Hypothalamus (tissue), 51 donors: ENCODE measurements at places on chromosomes 6 and 20.

DNA sequence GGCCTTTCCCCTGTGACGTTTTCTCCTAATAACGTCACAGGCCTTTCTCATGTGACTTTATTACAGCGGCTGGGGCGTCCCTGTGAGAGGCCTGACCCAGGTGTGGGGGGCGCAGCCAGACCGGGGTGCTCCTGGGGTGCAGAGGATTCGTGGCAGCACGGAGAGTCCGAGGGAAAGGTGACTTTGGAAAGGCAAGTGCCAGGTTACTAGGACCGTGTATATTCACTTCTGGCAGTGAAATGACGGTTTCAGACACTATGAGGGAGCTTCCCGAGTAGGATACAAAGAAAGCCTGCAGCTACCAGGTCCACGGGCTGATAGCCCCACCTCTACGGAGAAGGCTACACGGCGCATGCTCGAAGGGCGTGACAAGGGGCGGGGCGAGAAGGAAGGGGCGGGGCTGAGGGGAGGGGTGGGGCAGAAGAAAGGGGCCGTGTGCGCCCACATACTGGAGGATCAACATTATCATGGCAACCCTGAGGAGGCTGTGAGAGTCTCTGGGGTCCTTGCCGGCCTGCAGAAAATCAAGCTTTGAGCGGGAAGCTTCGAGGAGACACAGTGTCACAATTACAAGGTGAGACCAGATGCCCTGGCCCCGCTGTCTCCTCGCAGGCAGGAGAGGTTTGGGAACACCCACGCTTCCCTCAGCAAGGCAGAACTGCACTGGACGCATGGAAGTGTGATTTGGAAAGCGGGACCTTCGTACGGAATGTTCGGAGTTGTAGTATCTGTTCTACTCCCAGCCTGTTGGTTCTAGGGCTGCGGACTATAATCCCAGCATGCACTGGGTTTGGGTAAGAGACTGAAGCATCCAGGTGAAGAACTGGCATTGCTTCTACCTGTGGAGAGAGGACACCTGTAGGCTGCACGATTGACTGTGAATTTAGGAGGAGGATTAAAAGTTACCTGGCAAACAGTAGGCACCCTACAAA lies 54.4 kb upstream of the ZNF337 start:
- peak; percentile 12 for DNase-seq

DNA sequence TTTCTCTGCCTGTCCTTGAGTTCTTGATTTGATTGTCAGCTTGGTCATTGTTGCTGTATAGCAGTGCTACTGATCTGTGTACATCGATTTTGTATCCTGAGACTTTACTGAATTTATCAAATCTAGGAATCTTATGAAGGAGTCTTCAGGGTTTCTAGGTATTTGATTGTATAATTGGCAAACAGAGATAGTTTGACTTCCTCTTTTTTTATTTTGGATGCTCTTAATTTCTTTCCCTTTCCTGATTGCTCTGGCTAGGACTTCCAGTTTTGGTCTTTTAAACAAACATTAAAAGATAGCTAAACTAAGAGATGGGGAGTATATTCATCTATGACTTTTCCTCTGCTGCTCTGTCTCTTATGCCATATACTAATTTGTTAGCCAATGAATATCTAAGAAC lies 62.4 kb downstream of the NCOA7 start:
- no peak for DNase-seq

DNA sequence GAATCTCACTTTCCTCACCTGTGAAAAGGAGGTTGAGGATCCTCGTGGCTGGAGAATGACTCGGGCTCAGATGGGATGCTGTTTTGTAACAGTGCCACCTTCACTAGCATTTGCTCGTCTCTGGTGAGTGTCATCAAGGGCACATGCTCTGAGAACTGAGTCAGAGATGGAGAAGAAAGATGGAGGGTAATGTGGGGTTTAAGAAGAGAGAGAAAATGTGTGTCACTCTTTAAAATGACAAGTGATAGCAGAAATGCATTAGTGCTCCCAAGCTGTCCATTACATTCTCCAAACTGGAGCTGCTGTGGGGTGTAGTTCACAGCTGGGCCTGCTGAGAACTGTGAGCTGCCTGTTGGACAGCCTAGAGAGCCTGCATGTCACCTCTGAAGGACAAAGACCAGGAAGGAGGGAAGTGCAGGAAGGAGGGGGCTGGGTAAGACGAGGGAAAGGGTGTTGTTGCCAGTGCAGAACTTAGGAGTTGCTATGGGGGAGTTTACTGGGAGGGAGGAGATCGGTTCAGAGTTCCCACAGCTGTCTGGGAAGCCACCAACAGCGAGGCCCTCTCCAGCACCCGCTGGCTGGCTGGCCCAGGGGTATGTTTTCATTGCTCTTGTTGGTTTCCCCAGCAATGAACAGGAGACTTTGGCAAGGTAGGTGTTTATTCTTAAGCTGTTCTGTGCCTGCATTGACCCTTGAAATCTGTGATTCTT lies 19.8 kb downstream of the GMPR start:
- peak; percentile 15 for DNase-seq

- DNase-seq, result no peak
Measured at GRCh38 chr6:79631693-79632172, 604 bp downstream of the SH3BGRL2 start.
